ENCODE measurements at places on chromosomes 3 and 15.

- DNase-seq: no peak
Observed at GRCh38 chr3:186974824-186975313, 44.5 kb downstream of the ST6GAL1 start.

DNA sequence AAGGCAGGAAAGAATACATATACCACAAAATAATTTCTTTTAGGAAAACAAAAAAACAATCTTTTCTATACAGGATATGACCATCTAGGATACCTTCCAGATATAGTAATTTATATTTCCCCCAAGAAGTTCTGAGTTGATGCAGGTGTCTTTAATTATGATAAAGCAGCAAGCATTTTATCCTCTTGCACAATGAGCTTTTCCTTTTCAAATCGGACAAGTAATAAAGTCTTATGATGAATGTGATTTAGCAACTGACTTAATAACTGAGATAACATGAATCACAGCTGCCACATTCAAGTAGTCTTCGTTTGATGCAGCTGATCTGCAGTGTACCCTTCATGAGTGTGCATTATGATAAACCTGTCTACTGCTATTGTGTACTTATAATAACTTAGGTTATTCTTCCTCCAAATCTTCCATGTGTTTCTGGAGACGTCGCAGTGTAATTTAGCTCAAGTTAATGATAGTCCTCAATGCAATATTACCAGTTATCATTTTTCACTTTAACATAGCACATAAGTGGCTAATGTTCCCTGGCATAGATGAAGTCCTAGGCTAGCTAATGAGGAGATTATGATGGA lies 260.3 kb upstream of the MRPL3 start:
- DNase-seq: no peak

DNA sequence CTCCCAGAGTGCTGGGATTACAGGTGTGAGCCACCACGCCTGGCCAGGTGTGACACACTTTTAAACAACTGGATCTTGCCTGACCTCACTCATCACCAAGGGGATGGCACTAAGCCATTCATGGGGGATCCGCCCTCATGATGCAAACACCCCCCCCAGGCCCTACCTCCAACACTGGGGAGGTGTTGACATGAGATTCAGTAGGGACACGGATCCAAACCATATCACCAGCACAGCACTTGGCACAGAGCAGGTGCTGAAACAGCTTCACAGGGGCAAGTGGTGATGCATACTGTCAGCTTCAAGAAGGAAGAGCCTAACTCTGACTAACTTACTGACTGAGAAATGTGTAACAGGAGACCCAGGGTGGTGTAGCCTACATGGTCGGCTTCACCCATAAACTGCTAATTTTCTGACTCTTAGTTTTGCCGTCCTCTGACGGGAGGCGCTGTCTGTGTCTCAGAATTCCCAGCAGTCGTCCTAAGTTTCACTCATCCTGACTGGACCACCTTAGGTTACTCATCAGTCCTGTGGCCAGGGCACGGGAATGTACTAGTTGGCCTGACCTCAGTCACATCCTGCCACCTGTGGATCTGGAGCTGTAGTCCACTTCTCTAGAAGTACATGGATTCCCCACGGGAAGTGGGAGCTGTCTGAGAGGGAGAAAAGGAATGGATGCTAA lies 81.9 kb upstream of the PLXNA1 start:
- DNase-seq: no peak

GRCh38 chr3:64462203-64462602 lies 225.6 kb downstream of the ADAMTS9 start:
- DNase-seq: no peak

GRCh38 chr3:148100476-148100875 lies 597.2 kb upstream of the AGTR1 start:
- DNase-seq: no peak

- no peak for DNase-seq
Observed at GRCh38 chr3:181716966-181717365, 5.2 kb downstream of the SOX2 start.

DNA sequence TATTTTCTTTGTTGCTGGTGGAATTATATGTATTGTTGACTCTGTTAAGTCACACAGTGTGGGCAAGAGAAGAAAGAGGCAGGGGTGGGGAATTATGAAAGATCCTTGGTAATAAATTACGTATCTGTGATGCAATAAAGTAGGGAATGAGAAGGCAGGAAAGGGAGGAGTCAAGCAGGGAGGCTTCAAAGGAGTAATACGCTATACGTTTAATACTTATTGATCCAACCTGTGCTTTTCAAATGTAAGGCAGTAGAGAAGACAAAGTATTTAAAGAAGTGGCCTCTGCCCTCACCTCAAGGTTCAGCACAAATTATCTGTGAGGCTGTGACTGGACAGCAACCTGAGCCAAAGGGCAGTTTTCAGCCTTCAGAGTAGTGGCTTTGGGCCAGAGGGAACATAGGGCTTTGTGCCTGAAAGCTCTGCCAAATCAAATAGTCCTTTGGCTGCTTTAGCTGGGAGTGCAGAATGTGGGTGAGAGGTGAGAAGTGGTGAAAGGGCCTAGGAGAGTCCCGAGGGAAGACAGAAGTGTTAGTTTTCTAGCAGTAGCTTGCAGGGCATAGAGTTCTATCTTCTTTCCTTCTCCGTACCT lies 1.2 kb upstream of the PLIN1 start:
- DNase-seq: no peak

GRCh38 chr3:173501931-173502489 lies 104.5 kb downstream of the NLGN1 start:
- no peak for DNase-seq

DNA sequence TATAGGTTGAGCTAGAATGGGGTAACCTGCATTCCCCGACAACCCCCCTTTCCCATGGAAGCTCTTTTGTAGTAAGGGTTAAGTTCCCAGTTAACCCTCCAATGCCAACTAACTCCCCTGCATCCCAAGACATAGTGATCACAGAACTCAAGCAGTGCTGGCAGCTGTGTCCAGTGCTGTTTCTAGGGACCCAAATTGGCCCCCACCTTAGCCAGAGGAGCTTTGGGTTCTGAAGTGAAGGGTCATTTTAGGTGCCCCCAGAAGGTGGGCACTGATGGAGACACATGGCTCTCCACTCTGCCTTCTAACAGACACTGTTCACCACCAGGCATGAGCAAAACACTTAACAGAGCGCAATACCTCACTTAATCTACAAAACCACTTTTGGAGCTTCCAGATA lies 7.1 kb downstream of the FBXL22 start:
- no peak for DNase-seq

GRCh38 chr15:69590201-69590710 lies 137.6 kb downstream of the RPLP1 start:
- DNase-seq: no peak

DNA sequence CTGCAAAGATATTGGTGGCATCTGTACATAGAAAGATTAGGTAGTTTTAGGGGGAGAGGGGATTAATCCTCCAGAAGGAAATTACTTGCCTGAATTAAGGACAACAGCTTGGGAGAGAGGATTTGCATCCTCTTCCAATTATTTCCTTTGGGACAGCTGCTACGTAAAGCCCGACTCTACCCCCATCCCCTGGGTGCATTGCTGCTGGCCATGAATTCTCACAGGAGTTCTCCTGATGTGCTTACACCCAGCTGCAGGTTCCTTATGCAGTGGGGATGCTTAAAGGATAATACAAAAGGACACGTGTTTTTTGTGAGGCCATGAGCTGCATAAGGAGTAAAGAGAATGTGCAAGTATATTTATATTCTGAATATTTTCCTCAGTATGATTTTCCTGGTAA lies 132.3 kb downstream of the VPS8 start:
- no peak for DNase-seq

DNA sequence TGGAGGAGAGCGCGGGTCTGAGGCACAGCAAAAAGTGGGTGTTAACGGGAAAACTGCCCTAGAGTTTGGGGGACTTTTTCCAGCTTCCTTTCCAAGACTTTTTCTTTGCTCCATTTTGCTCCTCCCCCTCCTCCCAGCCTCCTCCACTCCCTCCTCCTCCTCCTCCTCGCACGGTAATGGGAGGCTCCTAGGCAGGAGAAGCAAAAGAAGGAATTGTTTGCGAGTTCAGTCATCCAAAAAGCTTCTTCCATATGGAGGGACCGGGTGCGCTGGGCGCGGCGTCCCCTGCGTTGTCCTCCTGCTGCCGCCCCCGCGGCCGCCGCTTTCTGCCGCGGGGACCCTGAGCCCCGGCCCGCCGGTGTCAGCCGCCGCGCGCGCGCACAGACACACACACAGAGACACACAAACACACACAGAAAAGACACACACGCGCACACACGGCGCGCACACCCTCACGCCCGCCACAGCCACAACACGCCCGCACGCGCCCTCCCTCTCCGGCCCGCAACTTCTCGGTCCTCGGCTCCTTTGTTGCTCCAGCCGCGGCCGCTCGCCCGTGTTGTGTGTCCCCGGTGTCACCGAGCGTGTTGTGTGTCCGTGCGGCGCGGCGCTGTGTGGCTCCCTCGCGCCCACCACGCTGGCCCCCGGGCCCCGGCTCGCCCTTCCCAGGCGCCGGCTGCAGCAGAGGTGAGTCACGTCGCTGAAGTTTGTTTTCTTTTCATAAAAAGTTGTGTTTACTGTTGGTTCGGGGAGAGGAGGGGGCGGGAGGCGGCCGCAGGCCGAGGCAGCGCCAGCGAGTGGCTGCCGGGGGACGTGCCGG lies at the start of gene BOC:
BOC (plus strand) TSS at position 228 of the 820 bp plus-strand sequence. CDS start 38,246 bp downstream, outside the sequence.
- no peak for DNase-seq

DNA sequence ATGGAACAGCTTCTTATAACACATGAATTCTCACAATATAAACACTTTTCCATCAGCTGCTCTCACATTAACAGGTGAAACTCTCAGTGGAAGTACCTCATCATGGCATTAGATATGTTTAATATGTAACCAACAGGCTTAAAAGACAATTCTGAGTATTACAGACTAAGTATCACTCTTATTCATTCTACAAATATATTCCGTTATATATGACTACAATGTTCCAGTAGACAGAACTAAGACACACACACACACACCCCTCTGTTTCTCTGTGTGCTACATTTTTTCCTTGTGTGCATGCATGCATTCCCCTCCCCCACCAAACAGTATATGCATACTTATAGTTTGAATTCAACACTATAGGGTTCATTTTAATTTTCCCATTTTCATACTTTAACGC lies 32.4 kb downstream of the MRPL3 start:
- no peak for DNase-seq

- DNase-seq: no peak
Observed at GRCh38 chr3:58350627-58351013, 17.9 kb downstream of the PXK start.

- DNase-seq: no peak
Observed at GRCh38 chr3:1056744-1057143, 36.1 kb upstream of the CNTN6 start.

GRCh38 chr15:75346796-75347221 lies at the start of gene NEIL1:
Gene NEIL1 (plus strand): TSS chr15:75347039. CDS start chr15:75348906, 1,867 bp downstream.
- no peak for DNase-seq

- no peak for DNase-seq
Observed at GRCh38 chr15:64157599-64158125, 5.2 kb downstream of the PPIB start.

DNA sequence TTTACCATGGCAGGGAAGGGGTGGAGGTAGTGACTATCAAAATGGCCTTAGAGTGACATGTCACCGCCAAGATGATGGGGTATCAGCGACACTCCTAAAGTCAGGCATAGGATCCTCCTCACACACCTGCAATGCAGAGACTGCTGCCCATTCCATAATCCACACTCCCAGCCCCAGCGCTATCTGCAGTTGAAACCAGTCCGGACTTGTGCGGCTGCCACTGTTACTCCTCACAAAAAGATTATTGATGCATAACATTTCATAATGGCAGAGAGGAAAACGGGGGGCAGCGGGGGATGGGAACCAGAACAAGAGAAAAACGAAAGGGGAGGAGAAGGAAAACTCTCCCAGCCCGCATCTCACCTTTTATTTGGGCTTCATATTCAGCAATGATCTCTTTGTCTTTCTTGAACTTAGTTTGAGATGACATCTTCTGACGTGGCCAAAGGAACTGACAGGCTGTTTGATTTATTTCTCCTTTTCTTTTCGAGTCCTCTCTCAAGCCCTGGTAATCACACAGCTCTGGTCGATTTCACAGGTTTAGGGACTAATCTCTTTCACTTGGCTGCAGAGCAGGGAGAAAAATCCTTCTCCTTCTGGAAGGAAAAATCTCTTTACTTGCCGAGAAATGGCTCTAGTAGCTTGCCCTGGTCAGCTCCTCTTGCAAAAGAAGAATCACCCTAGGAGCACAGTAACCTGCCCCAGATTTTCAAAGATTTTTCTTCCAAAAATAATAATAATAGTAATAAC lies 749 bp downstream of the SRGAP3 start:
- no peak for DNase-seq

DNA sequence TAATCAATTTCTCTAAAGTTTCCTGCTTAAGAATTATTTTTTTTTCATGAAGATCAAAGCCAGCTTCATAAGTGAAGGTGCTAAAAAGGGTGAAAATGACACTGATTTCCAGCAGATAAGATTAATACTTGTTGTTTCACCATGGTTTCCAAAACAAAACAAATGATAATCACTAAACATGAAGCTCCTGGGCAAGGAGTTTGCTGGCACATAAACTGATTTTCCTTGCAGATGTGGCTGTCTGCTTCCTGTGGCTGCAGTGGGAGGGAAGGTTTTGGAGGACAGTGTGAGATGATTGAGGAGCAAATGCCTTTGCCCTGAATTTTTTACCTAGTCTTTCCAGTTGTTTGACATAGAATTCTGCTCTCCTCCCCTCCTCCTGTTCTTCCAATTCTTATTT lies 228.8 kb downstream of the DIPK2A start:
- no peak for DNase-seq

DNA sequence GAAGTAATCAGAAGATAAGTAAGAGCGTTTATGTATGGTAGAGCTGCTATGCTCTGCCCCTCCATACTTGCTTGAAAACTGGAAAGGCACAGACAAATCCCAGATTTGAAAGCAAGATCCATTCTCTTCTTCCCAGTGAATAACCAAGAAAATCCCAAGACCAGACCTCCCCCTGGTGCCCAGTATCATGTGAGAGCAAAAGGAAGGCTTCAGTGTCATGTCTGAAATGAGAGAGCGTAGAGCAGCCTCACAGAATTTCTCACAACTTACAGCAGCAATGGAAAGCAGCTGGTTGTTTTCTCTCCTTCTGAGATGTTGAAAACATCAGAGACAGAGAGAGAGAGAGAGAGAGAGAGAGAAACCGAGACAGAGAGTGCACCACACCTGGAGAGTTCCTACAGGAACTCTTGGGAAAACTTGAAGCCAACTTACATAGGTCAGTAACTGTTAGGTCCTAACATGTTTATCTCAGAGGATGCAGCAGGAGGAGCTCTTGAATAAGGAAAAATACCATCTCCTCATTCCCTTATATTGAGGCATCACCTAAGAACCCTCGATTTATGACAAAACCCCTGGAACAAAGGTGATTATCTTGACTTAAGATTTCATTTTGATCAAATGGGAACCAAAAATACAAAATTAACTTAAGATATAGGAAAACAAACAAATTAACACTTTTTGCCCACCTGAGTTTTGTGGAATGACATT lies 273.3 kb downstream of the NSUN3 start:
- DNase-seq: no peak
